Head of caudate nucleus (tissue), 42 donors: ENCODE measurements at places on chromosomes 13 and 19.

DNA sequence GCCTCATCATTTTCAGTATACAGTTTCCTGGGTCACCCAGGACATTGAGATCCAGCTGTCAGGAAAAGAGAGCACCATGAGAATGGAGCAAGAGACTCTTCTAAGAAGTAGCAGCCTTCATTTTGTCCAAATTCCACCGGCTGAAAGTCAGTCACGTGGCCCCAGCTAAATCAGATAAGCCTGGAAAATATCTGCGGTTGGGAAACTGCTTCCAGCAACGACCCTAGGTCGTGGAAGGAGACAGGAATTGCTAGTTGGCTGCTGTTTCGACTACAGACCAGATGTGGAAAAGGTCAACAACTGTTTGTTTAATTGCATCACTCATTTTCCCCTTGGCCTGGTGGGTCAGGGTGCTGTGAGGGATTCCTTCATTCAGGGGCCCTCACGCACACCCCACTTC, 107.0 kb downstream of the ZNF536 start:
- no peak for DNase-seq

DNA sequence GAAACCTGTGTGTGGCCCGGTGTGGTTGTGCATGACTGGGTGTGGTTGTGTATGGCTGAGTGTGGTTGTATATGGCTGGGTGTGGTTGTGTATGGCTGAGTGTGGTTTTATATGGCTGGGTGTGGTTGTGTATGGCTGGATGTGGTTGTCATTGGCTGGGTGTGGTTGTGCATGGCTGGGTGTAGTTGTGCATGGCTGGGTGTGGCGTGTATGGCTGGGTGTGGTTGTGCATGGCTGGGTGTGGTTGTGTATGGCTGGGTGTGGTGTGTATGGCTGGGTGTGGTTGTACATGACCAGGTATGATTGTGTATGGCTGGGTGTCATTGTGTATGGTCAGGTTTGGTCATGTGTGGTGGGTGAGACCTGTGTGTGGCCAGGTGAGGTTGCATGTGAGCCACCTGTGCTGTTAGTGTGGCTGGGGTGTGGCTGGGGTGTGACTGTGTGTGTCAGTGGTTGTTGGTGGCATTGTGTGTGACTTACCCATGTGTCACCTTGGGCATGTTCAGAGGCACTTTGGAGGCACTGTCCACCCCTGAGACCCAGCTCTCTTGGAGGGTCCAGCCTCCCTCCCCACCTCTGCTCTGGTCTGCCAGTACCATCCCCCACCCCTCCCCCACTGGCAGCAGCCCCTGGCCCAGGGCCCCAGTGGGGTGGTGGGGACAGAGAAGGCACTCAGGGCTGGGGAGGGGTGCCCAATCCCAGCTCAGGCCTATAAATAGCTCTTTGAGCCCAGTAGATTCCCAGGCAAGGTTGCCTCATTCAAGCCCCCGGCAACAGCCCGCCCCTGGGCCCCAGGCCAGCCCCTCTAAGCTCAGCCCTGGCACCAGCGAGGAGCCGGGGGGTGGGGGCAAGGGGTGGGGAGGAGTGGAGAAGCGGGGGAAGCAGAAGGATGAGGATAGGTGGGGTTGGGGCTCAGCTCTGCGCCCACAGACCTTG, 3.9 kb upstream of the NCAN start:
- DNase-seq: peak; percentile 27

GRCh38 chr19:44212866-44213346, 574 bp downstream of the ZNF227 start:
- DNase-seq: no peak

DNA sequence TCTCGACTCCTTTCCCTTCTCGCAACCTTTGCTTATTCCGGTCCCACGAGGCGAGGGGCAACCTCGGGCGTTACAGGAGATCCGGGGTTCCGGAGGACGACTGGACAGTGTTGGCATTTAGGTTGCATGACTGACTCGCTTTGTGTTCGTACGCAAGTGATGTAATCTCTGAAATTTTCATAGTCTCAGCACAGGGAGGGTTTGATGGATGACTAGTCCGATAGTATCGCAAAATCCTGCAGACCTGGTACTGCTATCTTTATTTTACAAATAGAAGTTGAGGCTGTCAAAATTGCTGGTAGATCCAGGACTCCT, 342 bp downstream of the DDX49 start:
- DNase-seq: no peak

DNA sequence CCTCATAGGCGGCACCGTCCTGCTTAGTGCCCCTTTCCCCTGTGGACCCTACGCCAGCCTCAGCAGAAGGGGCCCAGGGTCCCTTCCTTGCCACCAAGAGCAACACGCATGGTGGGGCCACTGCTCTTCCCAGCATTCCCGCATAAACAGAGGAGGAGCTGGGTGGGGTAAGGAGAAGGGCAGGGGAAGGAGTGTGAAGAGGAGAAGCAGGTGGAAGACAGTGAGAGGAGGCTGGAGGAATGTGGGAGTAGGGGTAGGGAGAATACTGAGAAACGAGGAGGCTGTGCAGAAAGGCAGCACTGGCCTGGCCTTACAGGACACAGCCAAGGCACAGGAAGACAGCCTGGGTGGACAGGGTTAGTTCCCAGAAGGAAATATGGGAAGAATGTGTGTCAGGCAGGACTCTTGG, 43.9 kb downstream of the ZNF331 start:
- DNase-seq: no peak

- no peak for DNase-seq
Observed at GRCh38 chr19:917323-918151, at the start of gene KISS1R. TSS of gene KISS1R (plus strand) at chr19:917333. CDS start at chr19:917503, 170 bp downstream.

GRCh38 chr13:34467450-34468083, 474.5 kb upstream of the NBEA start:
- DNase-seq: no peak

GRCh38 chr13:41514853-41515395, 57.6 kb downstream of the RGCC start:
- DNase-seq: peak; percentile 31

DNA sequence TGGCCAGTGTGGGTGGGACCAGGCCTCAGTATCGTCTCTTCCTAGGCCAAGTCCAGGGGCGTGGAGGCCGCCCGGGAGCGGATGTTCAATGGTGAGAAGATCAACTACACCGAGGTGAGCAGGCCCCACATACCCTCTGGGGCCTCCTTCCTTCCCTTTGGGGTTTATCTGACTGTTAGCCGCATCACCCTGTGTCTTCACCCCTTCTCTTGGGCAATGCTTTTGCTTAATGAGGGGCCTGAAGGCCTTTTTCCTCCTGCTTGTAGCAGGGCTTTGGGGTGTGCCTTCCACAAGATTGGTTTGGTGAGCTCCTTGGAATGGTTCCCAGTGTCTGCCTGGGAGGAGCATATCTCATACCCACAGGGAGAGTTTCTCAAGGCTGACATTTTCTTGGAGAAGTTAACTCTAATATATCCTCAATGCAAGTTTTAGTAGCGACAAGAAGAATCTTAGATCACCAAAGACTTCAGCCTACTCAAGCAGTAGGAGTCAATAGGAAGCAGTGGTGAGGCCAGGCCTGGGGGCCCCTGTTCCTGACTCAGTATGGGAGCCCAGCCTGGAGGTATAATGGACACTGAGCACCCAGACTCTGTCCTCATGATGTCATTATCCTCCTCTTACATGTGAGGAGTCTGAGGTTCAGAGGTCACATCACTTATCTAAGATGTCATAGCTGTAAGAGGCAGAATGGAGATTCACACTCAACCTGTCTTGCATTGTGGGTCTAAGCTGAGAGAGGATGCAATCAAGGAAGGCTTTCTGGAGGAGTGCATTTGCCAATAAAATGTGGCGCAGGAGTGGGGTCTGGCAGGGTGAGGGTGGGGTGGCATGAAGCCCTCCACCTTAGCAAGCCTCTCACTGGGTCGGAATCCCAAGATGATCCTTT, 2.0 kb downstream of the GPI start:
- DNase-seq: no peak

DNA sequence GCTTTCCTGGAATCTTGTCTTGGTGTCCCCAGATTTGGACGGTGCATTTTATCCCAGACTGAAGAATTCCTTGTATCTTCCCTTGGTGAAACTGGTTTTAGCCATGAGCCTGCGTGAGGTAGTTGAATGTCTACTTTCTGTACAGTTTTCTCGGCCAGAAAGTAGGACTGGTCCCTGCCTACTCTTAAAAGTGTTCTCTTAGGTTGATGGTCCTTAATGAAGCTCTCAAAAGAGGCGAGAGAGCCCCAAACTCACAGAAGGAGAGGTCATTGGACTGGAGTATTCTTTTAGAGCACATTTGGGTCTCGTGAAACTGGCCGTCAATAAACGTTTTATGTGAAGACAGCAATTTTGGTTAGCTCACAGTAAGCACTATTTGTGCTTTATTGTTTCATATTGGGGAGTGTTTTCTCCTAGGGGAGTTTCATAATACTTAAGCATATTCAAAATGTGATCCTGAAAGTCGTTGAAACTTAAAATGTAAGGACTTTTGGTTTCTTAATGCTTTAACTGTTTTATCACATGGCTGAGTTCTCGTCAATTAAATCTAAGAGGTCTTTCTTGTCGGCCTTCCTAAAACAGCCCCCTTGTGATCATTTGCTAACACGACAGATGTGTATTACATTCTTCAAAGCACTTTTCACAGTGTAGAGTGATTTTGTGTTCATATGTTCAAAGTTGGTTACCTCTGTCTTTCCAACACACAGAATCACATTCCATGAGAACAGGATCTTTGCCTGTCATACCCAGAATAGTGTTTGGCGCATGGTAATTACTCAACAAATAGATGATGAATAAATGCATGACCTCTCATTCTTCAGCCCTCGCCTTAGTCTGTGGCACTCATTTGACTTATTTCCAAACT, 889 bp downstream of the GTF2F2 start:
- no peak for DNase-seq

- DNase-seq: no peak
Observed at GRCh38 chr13:111399776-111400538, 79.5 kb downstream of the TEX29 start.

- no peak for DNase-seq
Observed at GRCh38 chr13:20190481-20191310, 2.0 kb downstream of the GJB2 start.

DNA sequence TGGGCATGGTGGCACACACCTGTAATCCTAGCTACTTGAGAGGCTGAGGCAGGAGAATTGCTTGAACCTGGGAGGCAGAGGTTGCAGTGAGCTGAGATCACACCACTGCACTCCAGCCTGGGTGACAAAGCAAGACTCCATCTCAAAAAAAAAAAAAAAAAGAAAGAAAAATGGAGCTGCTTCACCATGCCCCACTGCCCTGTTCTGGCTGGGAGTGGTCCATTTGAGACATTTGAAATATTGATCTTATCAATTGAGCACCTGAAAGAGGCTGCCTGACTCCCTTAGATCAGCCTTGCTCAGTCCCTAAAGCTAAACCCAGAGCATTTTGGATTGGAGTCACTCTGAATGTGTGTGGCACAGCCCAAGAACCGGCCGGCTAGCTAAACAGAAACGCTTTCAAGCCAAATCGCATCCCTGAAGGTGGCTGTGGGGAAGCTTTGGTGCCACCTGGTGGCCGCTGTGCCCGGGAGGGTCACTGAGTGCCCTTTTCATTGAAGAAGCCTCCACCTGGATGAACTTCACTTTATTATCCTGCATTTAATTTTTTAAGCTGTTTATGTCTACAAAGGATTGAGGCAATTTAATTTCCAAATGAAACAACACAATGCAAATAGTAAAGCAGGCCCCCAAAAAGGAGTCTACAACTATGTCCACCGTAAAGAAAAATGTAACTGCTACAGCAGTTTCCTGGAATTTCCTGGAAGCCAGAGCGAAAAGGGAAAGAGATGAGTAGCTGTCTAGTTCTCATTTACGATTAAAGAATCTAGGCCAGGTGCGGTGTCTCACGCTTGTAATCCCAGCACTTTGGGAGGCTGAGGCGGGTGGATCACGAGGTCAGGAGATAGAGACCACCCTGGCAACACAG, 53.1 kb upstream of the SERPINE3 start:
- peak; percentile 92 for DNase-seq

GRCh38 chr13:105567951-105568525, 967.4 kb downstream of the EFNB2 start:
- no peak for DNase-seq

DNA sequence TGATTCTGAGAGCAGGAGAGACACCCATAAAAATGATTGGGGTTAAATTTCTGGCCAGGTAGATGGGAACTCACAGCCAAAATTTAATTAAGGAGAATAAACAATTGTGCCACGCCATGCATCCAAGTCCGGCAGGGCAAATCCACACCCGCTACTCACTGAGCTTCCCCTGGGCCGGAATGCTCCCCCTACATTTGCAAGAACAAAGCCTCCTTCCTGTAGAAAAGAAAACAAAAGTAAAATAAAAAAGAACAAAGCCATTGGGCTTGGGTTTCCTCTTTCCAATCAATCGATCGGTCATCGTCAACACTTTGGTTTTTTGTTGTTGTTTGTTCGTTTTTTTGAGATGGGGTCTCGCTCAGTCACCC, 30.2 kb upstream of the TFDP1 start:
- no peak for DNase-seq

DNA sequence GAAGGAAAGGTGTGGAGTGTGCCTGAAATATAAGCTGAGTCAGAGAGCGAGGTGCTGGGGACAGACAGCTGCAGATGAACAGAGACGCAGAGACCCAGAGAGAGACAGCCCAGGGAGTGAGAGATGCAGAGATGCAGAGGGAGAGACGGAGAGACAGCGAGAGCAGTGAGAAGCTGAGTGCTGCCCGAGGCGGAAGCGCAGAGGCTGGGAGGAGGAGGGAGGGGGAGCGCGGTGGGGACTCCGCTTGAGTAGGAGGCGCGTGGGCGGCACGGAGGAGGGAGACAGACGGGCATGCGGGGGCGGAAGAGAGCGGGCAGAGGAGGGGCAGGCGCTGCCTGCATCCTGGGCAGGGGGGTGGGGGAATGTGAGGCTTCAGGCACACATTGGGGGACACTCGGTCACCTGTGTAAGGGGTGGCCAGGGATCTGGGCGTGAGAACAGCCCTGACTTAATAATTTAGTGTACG, 25.7 kb downstream of the SLC8A2 start:
- peak; percentile 62 for DNase-seq

GRCh38 chr13:46743191-46743590, 53.8 kb downstream of the ESD start:
- DNase-seq: no peak

DNA sequence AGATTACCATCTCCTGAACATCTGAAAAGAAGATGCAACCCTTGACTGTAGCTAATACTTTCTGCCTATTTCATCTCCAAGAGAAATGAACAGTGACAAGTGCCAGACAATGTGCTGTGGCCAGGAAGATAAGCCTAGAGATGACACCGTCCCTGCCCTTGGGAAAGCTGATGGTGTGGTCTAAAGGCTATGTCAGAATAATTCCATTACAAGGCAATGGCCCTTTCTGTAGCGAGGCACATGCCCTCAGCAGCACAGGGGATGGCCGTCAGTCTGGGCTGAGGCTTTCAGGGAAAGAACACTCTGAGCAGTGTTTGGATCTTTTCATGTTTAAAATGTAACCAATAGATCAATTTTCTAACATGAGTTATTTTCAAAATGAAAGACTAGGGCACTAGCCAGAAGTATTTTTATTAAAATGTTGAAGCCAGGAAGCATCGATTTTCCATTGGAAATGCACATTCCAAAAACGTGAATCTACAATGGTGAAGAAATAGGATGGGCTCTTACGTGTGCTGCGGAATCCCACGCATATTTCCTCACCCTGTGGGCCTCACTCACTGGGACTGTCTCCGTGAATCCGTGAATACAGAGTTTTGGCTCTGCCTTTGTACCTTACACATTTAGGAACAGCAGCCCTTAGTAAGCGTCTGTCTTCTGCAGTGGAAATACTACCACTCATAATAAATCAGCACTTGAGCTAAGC, 22.0 kb downstream of the COL4A1 start:
- no peak for DNase-seq

- DNase-seq: peak; percentile 56
Observed at GRCh38 chr19:41531438-41532311, 44.3 kb upstream of the CEACAM21 start.
